ENCODE measurements at places on chromosomes 13 and 19.

- DNase-seq: peak; percentile 44
Observed at GRCh38 chr19:55563261-55563690, 17.4 kb downstream of the ZNF579 start.

- peak; percentile 62 for DNase-seq
Observed at GRCh38 chr13:99442273-99442895, 58.9 kb upstream of the TM9SF2 start.

DNA sequence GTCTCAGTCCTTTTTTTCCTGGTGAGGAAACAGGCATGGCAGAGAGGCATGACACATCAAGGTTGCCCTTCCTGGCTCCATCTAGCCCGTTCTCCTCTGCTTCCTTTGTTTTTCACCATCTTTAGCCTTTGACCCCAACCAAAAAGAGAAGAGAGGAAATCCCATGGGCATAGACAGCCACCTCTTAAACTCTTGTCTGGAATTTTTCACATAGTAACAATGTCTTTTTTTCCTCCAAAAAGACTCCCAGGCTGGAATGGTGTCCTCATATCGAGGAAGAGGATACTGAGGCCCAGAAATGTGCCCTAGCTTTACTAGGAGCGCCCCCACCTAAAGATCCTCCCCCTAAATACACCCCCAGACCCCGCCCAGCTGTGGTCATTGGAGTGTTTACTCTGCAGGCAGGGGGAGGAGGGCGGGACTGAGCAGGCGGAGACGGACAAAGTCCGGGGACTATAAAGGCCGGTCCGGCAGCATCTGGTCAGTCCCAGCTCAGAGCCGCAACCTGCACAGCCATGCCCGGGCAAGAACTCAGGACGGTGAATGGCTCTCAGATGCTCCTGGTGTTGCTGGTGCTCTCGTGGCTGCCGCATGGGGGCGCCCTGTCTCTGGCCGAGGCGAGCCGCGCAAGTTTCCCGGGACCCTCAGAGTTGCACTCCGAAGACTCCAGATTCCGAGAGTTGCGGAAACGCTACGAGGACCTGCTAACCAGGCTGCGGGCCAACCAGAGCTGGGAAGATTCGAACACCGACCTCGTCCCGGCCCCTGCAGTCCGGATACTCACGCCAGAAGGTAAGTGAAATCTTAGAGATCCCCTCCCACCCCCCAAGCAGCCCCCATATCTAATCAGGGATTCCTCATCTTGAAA is at the start of gene GDF15:
TSS of gene GDF15 (plus strand) at position 484 of the 868 bp plus-strand sequence. CDS start at position 516, 32 bp downstream.
- peak; percentile 83 for DNase-seq

GRCh38 chr13:44275381-44275780 is 98.2 kb upstream of the SERP2 start:
- DNase-seq: no peak

- DNase-seq: peak; percentile 17
Observed at GRCh38 chr13:39483326-39483725, 119.7 kb downstream of the LHFPL6 start.

DNA sequence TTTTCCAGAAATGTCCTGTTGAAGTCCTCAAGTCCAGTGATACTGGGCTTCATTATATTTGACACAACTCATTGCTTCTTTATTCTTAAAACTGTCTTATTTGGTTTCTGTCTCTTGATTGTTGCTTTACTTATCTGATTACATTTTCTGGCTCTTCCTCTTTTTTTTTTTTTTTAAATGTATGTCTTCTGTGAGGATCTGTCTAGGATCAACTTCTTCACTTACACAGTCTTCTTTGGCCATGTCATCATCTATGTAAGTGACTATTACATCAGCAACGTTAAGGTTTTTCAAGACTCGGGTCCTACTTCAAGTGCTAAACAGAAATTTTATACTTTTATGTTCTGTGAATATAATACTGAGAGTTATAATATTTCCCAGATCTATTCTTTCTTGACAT is 162.1 kb downstream of the PDS5B start:
- no peak for DNase-seq

- peak; percentile 5 for DNase-seq
Observed at GRCh38 chr19:23957660-23958281, 43.1 kb downstream of the ZNF726 start.

- peak; percentile 90 for DNase-seq
Observed at GRCh38 chr13:48975856-48976575, at the start of gene FNDC3A. Gene FNDC3A (plus strand): TSS chr13:48975912. CDS start chr13:49006191, 30,279 bp downstream.

- DNase-seq: peak; percentile 33
Observed at GRCh38 chr13:111460548-111461444, 140.4 kb downstream of the TEX29 start.

DNA sequence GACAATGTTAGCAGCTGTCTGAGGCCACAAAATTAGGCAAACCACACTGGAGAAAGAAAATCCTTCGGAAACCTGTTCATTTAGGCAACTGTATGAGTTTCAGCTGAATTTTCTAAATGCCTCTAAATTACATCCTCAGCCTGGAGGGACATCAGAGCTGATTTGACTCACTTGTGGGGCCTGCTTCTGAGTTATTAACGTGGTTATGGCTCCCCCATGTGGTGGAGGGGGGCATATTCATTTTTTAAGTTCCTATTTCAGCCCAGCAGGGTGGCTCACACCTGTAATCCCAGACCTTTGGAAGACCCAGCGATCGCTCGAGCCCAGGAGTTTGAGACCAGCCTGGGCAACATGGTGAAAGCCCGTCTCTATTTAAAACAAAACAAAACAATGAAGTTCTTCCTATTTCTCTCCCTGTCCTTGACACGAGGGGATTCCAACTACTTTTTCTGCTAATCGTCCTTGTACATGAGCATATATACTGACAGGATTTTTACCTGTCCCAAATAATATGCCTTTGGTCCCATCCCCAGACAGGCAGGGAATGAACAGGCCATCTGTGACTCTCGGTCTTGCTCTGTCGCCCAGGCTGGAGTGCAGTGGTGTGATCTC is 31.5 kb upstream of the HIF3A start:
- peak; percentile 87 for DNase-seq

- DNase-seq: peak; percentile 6
Observed at GRCh38 chr13:30256713-30257467, 50.5 kb downstream of the KATNAL1 start.

DNA sequence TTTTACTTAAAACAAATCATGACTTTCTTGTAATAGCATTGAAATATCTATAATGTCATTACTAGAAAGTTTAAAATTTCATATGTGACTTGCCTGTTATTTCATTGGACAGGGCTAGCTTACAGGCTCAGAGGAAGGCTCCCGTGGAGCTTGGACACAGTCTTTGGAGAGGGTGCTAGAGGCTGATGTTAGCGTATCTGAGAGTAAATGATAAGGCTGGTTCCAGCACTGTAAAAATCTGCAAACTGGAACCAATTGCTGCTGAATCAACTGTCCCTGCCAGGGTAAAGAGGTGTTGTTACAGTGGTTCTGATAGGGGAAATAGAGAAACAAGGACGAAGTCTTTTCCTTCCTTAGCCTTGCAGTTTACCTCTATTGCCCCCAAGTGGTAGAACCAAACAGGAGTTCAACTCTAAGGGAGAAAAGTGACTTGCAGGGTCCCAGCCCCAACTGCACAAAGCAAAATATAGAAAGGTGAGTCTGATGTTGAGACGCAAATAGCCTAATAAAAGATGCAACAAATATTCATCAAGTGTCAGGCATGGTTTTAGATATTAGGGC is 901.7 kb downstream of the DIAPH3 start:
- no peak for DNase-seq

- DNase-seq: no peak
Observed at GRCh38 chr13:24763596-24764275, at the start of gene RNF17. Gene RNF17 (plus strand): TSS chr13:24764169. CDS start chr13:24764204, 35 bp downstream.

DNA sequence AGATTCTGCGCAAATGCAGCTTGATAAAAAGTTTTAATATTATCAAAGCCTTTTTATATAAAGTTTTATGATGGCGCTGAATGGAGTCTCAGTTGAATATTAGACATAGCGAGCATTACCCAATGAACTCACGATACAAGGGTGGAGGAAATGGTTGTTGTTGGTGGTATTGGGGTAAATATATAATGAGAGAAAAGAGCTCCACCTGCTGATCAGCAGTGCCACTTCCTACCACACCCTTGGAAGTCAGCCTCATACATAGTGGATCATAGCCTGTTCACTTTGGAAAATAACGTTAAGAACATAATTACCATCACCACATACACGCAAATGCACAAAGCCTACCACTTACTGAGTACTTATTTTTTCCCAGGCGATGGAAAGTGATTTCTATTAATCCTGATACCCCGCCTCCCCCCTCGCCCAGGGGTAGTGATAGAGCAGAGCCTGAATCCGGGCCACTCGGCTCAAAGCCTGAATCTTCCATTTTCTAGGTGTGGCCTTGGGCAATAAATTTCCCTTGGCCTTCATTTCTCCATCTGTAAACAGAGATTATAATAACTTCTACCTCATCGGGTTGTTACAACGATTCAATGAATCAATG is 358.3 kb downstream of the KLF5 start:
- no peak for DNase-seq

GRCh38 chr13:72620874-72621273 is 106.6 kb downstream of the MZT1 start:
- no peak for DNase-seq

GRCh38 chr19:17255150-17255621 is 9.4 kb downstream of the USHBP1 start:
- no peak for DNase-seq

DNA sequence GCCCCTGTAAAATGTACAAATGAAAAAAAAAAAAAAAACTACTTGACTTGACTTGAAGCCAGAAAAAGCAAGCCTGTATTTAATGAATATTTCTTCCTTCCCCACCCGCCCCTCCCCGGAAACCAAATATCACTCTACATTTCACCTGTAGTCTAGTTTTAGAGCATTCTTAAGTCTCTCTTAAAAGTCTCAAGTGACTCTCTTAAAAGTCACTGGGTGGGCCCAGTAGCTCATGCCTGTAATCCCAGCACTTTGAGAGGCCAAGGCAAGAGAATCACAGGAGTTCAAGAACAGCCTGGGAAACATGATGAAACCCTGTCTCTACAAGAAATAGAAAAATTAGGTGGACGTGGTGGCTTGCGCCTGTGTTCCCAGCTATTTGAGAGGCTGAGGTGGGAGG is 72.0 kb downstream of the TSC22D1 start:
- DNase-seq: no peak

GRCh38 chr19:48836089-48837017 is at the start of gene HSD17B14:
Gene HSD17B14 (minus strand): TSS chr19:48836491. CDS start chr19:48836411, 80 bp downstream.
- peak; percentile 15 for DNase-seq

DNA sequence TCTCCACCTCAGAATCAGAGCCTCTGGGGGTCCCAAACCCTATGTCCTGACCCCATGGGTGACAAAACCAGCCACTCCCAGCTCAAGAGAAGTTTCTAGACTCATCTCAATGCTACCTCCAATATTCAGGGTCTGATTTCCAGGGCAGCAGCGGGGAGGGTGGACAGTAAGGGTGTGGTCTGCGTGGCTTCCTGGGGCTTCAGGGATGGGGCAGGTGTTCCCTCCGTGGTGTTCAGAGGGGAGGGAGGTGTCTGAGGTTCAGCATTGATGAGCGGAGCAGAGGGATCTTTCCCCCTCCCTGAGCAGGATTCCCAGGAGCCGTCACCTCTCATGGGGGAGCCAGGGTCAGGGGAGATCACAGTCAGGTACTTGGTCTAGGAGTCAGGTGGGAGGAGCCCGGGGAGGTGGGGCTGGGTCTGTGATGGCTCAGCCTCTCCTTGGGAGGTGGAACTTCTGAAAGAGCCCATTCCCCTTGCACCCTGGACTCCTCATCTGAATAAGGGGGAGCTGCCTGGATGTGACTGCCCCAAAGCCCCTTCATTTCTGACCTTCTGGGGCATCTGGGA is 2.9 kb downstream of the LILRA2 start:
- DNase-seq: no peak

GRCh38 chr13:32838945-32839344 is 177.3 kb upstream of the KL start:
- no peak for DNase-seq

- DNase-seq: no peak
Observed at GRCh38 chr19:39710333-39710890, 6.1 kb downstream of the LGALS14 start.

- peak; percentile 53 for DNase-seq
Observed at GRCh38 chr19:5281588-5281987, 59.0 kb downstream of the PTPRS start.

- DNase-seq: no peak
Observed at GRCh38 chr19:16637535-16637934, 9.5 kb upstream of the MED26 start.

DNA sequence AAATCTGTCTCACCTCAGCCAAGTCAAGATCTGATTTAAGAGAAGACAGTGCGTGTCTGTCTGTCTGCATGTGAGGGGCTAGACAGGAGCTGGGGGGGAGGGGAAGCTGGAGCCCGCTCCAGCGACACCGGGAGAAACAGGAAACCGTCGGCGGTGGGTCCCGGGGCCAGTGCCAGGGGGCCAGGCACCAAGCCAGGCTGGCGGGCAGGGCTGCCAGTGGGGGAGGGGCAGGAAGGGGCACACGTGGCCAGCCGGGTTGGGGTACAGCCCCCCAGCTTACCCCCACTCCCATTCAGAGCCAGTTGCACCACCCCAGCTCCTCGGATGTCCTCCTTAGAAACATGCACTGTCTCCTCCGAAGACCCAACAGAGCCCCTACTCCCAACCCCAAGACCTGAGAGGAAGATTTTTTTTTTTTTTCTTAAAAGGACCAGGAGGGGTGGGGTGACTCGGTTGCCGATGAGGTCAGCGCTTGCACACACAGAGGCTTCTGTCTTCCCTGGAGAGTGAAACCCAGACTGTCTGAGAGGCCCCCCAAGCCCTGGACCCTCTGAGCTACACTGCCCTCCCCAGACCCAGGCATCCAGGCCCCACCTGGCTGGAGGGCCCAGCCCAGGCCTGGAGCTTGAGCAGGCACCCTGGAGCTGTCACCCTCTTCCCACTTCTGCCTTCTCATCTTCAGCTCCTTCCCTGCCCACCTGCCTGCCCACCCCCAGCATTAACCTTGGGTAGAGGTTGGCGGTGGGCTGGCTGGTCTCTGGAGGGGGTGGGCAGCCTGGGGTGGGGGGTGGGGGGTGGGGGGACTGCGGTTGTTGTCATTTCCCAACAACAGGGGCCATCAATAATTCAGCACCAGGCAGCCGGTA is 4.0 kb downstream of the ERF start:
- DNase-seq: peak; percentile 40

- no peak for DNase-seq
Observed at GRCh38 chr13:49329831-49330545, 82.3 kb downstream of the CDADC1 start.

- DNase-seq: no peak
Observed at GRCh38 chr13:48817166-48817802, 158.4 kb upstream of the FNDC3A start.

GRCh38 chr13:80255946-80256345 is 85.0 kb downstream of the SPRY2 start:
- no peak for DNase-seq

GRCh38 chr19:56191711-56192110 is 5.9 kb downstream of the ZSCAN5B start:
- DNase-seq: no peak

DNA sequence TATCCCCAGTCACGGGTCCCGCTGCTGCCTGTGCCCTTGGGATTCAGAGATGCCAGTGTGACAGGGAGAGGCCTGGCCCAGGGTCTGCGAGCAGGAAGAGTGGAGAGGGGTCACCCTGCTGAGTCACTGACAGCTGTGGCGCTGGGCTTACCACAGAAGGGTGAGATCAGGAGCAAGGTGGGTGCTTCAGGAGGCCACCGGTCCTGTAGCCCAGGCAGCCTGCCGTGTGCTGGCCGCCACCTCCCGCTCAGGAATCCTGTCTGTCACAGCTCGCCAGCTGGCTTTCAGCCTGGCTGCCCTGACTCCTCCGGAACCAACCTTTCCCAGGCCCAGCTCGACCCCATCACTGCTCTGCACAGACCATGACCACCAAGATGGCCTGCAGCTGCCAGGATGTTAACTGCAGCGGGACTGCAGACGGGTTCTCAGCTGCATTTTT is 25.3 kb downstream of the NAXD start:
- no peak for DNase-seq

All from AG08395 (cell line).